ENCODE measurements at places on chromosomes 5 and 9.

- DNase-seq: no peak
Observed at GRCh38 chr9:104138243-104138868, 44.2 kb downstream of the SMC2 start.

DNA sequence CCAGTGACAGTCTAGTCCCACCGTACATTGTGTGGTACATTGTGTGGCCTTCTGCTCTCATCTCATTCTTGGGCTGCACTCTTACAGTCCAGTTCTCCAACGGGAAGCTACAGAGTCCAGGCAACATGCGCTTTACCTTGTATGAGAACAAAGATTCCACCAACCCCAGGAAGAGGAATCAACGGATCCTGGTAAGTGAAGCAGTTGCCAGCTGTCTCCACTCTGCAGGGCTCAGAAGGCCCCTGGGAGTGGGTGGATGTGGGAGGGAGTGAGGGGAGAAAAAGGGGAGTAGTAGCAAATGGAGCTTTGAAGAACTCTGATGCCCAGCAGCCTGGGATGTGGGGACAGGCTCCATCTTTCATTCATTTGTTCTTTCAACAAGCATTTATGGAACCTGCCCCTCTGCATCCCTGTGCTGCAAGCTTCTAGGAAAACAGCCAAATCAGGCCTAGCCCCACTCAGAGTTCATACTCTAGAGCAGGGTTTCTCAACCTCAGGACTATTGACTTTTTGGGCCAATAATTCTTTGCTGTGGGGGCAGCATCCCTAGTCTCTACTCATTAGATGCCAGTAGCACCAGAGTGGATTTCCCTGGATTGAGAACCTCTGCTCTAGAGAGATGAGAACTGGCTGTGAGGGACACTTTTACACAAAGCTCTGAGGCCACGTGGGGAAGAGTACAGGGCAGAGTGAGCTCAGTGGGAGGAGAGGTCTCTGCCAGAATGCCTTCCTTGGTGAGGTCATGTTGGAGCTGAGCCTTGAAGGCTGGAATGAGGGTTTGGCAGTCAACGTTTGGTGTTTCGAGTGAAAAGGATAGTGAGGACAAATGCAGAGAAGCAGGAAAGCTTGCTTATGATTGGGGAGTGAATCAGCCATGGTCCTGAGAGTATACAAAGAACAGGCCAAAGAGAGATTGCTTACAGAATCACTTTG lies 1.1 kb downstream of the POLR1E start:
- no peak for DNase-seq

GRCh38 chr5:74105126-74105780 lies 479.3 kb downstream of the ARHGEF28 start:
- DNase-seq: no peak

DNA sequence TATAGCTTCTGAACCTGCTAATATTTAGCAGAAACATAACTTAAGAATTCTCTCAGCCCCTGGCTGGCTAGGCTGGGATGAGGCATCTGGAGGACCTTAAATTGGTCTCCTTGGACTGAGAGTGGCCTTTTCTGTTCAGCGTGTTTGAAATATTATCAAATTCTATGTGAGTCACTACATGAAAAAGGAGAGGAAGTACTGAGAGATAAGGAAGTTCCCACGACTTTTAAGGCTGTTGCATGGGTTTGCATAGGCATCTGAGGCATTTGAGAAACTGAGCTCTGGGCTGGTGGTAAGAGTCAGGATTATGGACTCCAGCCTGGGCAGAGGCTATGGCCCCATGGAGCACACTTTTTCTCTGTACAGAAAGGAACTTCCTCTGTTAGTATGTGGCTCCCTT lies 816.2 kb upstream of the GRAMD2B start:
- DNase-seq: no peak

- no peak for DNase-seq
Observed at GRCh38 chr9:128419061-128419925, 1.4 kb upstream of the CERCAM start.

DNA sequence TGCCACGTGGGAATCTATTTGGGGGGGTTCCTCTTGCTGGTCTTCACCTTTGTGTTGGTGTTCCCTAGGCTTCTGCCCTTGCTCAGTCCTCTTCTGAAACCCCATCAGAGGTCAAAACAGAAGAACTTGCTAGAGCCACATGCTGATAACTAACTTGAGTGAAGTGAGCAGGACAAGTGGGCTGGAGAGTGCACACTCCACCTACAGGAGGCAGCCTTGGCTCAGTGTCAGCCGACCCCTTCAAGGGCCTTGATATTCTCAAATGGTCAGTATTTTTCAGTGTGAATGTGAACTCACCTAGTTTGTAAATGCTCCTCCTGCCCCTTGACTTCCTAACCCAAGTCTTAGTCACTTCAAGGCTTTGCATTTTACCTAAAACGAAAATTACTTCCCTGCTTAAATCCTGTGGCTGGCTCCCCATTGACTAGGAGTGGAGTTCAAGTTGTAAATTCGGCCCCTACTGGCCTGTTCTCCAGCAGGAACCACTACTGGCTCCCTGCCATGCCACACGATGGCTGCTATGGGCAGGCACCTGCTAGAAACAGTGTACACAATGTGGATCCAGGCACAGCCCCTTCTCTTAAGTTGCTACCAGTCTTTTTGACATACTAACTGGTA lies 3.6 kb upstream of the SLC1A3 start:
- DNase-seq: no peak

DNA sequence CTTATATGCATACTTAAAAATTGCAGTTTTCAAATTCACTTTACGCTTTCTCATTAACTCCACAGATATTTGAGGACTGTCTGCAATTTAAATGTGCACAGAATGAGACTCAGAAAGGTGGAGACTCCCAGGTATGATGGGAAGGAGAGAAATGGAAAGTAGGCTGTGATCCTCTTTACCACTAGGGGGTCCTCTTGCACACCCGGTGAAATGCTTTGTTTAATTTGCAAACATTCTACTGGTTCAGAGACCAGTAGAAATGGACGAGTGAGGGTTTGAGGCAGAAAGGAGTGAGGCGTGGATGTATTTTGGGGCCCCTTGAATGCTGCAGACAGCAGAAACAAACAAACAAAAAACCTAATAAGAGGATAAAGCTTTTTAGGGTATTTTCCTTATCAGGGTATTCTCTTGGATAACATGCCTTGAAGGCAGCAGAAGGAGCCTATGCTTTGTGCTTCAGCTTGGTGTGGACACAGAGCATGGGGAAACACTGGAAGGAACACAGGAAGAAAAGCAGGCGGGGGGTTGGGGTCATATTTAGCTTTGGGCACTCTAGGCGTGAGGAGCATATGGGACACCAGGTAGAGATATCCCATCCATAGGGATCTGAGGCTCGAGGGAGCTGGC lies 410.1 kb downstream of the DMRT2 start:
- DNase-seq: no peak

DNA sequence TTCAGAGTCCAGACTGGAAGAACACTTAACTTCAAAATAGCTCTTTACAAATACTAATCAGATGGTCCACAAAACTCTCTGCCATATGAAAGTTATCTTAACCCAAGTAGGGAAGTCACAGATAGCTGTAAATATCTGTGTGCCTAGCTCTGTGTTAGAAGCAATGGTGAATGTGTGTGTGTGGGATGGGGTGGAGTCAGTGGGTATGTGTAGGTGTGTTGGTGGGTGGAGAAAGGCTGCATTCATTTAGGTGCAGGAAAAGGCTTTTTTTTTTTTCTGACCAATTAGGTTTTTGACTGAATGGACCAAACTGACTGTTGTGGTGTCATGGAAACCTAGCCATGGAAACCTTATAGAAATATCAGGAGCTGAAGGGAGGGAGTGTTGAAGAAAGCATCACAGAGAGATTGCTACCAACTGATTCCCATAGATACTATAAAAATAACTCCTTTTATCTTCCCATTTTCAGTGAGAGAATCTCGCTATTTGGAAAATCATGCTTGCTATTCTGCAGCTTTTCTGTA lies 156.2 kb upstream of the NR3C1 start:
- DNase-seq: no peak

DNA sequence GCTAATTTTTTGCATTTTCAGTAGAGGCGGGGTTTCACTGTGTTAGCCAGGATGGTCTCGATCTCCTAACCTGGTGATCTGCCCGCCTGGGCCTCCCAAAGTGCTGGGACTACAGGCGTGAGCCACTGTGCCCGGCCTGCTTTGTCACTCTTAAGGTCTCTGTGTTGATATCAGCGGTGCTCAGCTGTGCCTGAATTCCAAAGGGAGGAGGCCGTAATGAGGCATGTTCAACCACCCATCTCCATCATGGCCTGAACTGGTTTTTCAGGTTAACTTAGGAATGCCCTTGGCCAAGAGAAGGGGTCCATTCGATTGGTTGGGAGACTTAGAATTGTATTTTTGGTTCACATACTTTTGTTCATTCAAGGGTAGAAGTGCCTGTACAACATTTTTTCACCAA lies 22.0 kb downstream of the HSD17B3 start:
- DNase-seq: no peak

GRCh38 chr9:74556685-74557084 lies 59.5 kb downstream of the RORB start:
- DNase-seq: no peak

DNA sequence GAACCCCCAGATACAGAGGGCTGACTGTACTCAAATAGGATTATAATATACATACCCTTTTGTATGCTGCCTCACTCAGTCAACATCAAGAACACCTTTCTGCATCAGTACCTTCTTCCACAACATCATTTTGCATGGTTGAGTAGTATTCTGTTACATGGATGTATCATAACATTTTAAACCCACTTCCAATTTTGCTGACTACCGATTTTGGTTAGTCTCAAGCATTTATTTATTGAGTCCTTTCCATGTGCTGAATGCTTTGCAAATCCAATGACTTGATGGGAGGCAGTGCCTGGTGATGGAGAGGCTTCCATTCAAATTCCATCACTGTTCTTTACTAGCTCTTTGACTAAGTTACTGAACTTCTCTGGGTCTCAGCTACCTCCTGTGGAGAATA lies 182.0 kb upstream of the KLF4 start:
- no peak for DNase-seq

- DNase-seq: no peak
Observed at GRCh38 chr9:4979239-4979638, 5.8 kb upstream of the JAK2 start.

DNA sequence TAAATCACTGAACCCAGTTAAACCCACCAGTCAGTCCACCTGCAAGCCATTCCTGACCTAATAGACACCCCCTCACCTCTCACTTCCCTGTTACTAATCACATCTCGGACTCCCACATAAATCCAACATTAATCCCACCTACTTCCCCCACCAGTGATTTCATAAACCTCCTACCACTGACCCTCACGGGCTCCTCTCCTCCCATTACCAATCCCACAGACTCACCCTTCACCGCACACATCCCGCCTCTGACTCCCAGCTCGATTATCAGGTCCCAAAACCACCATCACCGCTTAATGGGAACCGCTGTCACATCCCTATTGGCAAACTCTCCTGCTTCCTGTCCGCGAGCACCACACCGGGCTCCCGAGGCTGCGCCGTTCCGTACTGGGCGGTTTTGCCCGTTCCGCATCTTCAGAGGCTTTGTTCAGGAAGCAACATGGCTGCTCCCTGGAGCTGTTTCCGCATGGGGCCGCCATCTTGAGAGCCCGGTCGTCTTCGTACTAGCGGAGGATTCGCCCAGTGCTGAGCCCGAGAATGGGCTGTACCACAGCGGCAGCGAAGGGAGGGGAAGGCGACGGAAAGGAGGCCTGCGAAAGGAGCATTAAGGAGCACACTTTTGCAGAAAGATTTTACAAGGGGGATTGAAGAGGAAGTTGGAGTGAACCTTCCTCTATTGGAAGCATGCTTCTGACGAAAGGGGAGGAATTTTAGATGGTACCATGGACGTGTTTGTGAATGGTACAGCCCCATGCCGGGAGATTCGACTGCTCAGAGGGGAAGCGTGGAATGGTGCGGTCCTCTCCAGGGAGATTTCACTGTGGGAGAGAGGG lies at the start of gene ZNF300:
Gene ZNF300 (minus strand): TSS at position 502 of the 833 bp plus-strand sequence. CDS start 1,825 bp downstream, outside the sequence.
- DNase-seq: peak; percentile 91

DNA sequence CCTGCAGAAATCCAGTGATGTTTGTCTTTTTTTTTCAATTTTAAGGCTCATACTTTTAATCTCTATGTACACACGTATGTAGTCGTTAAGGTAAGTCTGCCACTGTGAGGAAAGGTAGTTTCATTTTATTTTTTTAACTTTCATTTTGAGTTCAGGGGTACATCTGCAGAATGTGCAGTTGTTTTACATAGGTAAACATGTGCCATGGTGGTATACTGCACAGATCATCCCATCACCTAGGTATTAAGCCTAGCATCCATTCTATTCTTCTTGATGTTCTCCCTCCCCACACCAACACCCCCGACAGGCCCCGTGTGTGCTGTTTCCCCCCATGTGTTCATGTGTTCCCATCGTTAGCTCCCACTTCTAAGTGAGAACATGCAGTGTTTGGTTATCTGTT lies 19.7 kb downstream of the MUSK start:
- DNase-seq: no peak

GRCh38 chr9:134938346-134939079 lies 20.8 kb upstream of the FCN1 start:
- no peak for DNase-seq

DNA sequence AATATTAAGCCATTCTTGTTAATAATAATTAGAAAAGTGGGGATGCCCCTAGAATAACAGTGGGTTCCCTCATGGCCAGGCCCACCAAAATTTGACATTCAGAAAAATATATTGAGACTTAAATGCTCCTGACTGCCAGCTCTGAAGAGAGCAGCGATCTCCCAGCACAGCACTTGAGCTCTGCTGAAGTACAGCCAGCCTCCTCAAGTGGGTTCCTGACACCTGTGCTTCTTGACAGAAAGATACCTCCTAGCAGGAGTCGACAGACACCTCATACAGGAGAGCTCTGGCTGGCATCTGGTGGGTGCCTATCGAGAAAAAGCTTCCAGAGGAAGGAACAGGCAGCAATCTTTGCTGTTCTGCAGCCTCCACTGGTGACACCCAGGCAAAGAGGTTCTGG lies 261.5 kb downstream of the DTWD2 start:
- no peak for DNase-seq

GRCh38 chr9:16278326-16278999 lies 592.0 kb downstream of the BNC2 start:
- DNase-seq: no peak

- DNase-seq: no peak
Observed at GRCh38 chr5:171857489-171857876, 71.9 kb downstream of the SMIM23 start.

DNA sequence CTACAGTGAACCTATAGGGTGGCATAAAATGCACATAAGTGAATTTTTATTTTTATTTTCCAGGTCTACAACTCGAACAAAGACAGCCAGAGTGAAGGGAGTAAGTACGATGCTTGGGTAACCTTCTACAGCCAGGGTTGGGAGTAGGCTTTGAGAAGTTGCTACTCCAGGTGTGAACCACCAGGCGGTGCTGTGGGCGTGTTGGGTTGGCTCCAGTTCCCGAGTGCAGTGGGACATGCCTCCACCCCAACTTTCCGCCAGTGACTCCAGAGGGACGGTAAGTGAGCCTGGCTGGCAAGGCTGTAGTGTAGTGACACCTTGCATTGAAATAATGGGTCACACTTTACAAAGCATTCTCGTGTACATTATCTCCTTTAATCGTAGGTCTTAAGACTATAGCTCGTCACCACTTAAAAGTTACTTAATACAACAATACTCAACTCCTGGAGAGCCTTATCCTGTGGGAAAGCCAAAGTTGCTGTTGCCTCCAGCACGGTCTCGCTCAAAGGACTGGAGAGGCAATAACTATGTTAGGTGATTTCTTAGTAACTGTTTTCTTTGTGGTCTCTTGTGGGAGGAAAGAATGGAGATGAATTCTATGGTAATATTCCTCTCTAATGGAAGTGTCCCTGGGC lies 244.0 kb downstream of the ARHGAP26 start:
- no peak for DNase-seq

All from putamen (tissue), 1 donor.